ENCODE measurements at places on chromosomes 13 and 19.

GRCh38 chr19:3576696-3577443 is 4.1 kb downstream of the HMG20B start:
- DNase-seq = peak; percentile 48

DNA sequence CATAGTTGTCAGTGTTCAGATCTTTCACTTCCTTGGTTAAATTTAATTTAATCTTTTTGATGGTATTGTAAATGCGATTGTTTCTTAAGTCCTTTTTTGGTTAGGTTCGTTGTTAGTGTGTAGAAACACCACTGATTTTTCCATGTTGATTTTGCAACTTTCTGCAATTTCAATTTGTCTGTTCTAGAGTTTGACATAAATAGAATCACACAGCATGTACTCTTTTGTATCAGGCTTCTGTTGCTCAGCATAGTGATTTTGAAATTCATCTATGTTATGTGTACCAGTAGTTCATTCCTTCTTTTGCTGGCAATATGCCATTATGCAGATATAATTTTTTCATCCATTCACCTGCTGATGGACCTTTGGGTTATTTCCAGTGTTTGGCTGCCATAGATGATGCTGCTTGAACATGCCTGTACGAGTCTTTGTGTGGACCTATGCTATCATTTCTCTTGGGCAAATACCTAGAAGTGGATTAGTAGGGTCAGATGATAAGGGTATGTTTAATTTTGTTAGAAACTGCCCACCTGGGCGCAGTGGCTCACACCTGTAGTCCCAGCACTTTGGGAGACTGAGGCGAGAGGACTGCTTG is 33.1 kb downstream of the BICRA start:
- DNase-seq = no peak

DNA sequence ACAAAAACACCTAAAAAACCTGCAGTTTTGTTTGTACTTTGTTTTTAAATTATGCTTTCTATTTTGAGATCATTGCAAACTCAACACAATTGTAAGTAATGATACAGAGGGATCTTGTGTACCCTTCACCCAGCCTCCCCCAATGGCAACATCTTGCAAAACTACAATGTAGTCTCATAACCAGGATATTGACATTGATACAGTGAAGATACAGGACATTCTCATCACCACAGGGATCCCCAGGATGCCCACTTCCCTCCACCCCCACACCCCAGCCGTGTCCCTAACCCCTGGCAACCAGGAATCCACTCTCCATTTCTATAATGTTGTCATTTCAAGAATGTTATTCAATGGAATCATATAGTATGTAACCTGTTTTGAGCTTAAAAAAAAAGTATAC is 10.3 kb upstream of the C5AR2 start:
- DNase-seq = no peak

DNA sequence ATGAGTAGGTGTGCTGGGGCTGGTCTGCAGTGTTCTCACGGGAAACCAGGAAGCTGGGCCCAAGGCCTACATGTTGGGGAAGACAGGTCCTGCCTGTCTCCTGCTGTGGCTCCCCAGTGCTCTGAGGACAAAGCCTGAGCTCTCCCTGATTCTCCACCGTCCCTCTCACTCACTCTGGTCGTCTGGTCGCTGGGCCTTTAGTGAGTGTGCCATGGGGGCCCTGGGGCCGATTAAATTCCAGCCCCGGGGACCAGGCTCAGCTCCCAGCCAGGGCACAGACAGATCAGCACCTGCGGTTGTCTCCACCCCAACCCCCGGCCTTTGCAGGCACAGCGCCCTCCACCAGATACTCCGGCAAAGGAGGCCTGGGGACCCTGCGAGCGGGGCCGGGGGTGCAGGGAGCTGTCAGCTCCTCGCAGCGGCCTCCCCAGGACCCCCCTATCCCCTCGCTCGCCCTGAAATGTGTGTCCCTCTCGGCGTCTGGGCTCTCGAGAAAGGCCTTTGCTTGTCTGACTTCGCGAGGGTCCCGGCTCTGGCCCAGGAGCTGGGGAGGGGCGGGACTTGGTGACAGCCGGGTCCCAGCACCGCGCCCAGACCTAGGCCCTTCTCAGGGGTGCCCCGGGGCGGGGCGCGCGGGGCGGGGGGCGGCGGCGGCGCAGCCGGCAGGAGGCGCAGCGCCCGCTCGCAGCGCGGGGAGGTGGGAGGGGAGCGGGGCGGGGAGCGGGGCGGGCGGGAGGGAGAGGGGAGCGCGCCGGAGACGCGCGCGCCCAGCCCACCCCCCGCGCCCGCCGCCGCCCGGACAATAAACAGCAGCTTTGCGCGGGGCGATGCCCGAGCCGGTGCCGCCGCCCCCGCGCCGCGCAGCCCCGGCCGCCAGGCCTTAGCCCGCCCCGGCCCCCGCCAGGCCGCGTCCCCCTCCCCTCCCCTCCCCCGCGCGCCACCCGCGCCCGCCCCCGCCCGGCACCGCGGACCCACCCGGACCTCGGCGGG is at the start of gene PALM:
TSS of gene PALM (plus strand) at position 782 of the 990 bp plus-strand sequence. CDS start 212 bp downstream, outside the sequence.
- peak; percentile 44 for DNase-seq

GRCh38 chr19:5103061-5103701 is 134.3 kb downstream of the KDM4B start:
- DNase-seq = peak; percentile 19

- no peak for DNase-seq
These were observed 89.3 kb upstream of the C1QTNF9B start for GRCh38 chr13:23986619-23987018.

DNA sequence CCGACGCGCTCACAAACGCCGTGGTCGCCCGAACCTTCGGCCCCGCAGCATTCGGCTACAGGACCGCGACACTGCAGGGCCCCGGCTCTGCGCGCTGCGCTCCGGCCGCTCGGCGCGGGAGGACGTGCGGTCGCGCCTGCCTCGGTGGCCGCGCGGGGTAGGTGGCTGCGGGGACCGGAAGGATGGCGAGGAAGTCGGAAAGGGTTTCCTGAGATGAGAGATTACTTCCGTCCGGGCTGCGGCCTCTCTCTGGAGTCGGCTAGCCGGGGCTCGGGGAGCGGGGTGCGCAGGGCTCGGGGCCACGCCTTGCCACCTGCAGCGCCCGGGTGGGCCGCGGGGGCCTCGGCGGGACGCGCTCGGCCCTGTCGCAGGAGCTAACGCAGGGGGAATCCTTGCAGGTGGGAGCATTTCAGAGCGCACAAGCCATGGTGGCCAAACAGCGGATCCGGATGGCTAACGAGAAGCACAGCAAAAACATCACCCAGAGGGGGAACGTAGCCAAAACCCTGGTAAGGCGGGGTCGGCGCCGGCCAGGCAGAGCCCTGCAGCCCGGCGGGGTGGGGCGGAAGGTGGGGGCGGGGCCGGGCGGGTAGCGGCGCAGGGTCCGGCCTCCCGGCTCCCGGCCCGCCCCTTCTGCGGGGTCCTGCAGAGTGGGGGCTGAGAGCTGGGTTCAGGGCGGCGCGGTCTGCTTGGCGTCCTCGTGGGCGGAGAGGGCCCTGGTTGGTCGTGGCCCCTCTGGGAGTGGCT is at the start of gene SERP2:
TSS of gene SERP2 (plus strand) at position 224 of the 747 bp plus-strand sequence. CDS start at position 426, 202 bp downstream.
- DNase-seq = peak; percentile 43

- peak; percentile 33 for DNase-seq
These were observed 65.4 kb downstream of the GNG7 start for GRCh38 chr19:2636897-2637683.

- DNase-seq = peak; percentile 30
These were observed 1.8 kb upstream of the SPRY2 start for GRCh38 chr13:80342471-80343371.

DNA sequence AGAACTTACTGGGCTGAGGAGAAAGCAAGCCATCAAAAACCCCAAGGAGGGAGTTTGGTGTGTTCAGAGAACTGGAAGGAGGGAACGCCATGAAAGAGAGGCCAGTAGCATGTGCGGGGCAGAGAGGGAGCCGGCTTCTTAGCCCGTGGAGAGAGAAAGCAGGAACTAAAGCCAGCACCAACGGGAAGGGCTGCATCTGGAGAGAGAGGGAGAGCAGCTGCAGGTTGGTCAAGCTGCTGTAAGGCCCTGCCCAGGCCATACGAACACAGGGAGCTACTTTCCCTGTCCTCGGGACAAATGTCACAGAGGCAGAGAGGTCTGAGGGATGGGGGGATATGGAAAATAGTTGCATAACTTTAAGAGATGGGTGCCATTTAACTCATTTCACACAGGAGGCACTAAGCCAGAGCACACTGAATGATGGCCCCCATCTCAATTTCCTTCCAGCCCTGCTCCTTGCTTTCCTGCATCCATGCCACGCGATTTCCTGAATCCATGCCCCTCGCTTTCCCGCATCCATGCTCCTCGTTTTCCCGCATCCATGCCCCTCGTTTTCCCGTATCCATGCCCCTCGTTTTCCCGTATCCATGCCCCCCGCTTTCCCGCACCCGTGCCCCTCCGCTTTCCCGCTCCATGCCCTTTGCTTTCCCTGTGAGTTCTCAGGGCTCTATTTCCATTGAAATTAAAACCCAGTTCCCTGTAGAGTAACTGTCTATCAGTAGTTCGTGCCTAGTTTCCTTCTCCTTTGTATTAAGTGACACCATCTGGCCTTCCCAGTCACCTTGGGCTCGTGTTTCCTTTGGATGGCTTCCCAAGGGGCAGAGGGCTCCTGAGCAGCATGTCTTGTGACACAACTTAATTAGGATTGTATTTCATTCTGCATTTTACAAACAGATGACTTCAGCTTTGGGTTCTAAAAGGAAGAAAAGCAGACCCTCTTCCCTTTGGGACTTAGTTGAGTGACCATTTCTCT is 31.5 kb upstream of the TPT1 start:
- DNase-seq = no peak

Data from hypothalamus (tissue), 51 donors.